ENCODE measurements at places on chromosomes 4 and X.

DNA sequence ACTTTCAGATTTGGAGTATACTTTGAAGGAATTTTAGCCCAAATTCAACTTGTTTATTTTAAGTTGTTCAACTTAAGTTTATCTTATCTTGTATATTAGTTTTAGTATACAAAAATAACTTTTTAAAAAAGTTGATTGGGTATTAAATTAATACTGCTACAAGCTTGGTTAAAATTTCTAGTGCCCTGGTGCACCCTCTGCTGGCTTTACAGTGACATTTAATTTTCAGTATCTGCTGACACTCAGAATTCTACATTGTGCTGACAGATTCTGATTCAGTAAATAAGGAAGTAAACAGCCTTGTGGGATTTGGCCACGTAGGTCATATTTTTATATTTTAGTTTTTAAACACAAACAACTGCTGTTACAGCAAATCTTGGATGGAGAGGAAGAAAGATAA is 2.9 kb downstream of the EDA start:
- DNase-seq = peak; percentile 1

- no peak for DNase-seq
Measured at GRCh38 chrX:71928856-71929255, 18.2 kb downstream of the NHSL2 start.

GRCh38 chr4:78120144-78120880 is 63.2 kb downstream of the FRAS1 start:
- no peak for DNase-seq

DNA sequence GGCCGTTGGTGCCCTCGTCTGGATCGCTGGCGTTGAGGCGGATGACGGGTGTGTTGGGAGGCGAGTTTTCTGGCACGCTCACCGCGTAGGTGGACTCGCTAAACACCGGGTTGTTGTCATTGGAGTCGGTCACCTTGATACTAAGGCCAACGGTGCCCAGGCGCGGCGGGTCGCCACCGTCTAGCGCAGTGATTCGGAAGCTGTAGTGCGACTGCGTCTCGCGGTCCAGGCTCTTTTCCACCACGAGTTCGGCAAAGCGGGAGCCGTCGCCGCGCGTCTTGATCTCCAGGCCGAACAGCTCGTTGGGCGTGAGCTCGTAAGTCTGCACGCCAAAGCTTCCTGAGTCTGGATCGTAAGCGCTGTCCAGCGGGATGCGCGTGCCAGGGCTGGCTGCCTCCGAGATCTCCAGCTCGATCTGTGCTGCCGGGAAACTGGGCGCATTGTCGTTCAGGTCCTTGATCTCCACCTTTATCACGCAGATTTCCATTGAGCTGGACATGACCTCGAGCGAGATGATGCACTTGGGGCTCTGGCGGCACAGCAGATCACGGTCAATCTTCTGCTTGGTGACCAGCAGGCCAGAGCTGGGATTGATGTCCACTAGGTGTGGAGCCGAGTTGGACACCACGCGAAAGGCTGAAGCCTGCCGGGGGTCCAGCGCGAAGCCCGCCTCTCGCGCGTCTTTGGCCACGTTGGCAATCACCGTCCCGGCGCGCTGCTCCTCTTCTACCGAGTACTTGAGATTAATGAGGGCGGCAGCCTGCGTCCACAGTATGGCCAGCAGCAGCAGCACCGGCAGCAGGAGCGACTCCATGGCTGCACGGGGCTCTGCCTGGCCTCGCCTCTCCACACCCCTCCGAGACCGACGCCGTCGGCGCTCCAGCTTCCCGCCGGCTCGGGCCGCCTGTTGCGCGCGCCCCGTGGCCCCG is 2.0 kb downstream of the PCDH19 start:
- no peak for DNase-seq

DNA sequence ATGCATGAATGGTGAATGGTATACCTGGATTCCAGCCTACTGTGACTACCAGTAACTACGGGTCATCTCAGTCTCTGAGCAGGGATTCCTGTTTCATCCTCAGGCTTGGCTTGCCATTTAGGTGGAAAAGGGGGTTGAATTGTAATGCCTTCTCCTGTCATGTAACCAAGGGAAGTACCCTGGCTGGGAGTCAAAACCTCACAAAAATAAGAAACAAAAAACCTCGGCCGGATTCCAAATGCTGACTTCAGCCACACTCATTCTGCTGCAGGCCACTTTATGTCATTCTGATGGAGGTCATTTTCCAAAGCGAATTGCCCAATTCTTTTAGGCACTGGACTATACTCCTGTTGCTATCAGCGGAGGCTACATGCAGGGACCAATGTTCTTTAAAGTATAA is 324.7 kb downstream of the LDB2 start:
- no peak for DNase-seq

DNA sequence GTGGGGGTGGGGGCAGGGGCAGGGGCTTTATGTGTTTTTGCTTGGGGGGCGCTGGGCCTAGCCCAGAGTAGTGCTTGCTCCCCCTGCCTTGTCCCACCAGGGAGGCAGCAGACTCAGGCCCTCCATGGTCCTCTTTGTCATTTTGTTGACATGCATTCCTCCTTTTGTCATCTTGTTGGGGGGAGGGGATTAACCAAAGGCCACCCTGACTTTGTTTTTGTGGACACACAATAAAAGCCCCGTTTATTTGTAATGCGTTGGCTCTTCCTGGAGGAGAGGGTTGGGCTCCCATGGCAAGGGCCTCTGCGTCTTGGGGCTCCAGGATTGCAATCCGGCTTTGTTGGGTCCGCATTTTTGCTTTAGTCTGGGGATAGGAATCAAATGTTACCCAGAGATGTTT is 2.2 kb downstream of the EMD start:
- no peak for DNase-seq

DNA sequence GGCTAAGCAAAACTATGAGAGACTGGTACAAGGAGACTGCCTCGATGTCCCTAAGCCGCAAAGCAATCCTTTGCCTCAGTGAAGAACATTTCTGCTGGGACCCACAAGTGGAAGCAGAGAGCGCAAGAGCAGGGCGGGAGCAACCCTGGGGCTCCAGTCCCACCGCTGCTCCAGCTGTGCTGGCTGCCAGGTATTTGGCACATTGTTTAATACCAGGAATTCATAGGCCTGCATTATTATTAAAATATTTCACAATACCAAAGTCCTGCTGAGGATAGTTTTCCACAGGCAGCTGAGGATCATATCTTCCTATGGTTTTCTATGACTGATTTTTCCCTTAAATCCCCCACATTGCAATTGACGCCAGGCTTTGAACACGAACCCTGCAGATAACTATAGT is 163.5 kb upstream of the TLL1 start:
- no peak for DNase-seq

DNA sequence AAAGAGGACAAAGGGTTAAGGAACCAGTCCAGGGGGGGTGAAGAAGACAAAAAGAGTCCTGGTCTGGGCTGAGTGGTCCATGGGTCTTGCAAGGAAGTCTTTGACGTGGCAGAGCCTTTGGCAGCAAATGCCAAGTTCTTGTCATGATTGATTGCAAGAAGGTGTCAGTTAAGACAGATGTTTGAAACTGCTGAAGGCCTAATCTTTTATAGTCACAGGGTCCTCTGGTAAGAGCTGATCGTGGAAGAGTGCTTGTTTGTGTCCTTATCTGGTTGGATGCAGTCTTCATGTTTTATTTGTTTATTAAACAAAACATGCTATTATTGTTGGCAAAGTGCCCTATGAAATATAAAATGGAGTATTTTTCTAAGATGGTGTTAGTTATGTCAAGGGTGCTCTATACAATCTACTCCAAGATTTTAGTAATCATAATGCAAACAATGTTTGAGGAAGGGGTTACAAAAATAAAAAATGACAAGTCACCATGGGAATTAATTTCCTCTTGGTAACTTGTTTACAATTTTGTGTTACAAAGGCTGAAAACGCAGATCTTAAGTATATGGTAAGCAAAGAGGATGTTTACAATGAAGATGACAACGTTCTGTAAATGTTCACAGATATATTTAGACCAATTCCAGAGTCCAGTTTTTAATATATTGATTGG is 85.9 kb downstream of the MAGED4 start:
- DNase-seq = no peak

- no peak for DNase-seq
Measured at GRCh38 chr4:168514249-168514852, 17.5 kb downstream of the PALLD start.

DNA sequence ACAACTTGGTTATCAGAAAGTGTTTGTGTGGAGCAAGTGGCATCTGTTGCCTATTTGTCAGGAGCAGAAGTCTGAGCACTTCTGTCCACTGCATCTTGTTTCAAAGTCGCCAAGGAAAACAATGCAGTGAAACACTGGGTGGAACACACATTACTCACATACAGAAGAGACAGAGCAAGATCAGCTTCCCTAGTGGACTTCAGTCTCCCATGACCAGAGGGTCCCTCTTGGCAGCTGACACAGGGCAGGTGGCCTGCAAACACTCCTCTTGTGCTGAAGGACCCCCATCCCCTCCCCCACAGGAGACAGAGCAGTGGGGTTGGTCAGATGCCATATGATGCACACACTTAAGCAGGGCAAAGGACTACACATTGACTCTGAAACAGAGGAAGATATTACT is 3.6 kb upstream of the BBS12 start:
- no peak for DNase-seq
